ENCODE measurements at places on chromosomes 12 and 14.

GRCh38 chr14:40296821-40297220 is 864.6 kb upstream of the FBXO33 start:
- DNase-seq: no peak

- peak; percentile 22 for DNase-seq
Measured at GRCh38 chr12:121637231-121637914, 11.0 kb downstream of the ORAI1 start.

DNA sequence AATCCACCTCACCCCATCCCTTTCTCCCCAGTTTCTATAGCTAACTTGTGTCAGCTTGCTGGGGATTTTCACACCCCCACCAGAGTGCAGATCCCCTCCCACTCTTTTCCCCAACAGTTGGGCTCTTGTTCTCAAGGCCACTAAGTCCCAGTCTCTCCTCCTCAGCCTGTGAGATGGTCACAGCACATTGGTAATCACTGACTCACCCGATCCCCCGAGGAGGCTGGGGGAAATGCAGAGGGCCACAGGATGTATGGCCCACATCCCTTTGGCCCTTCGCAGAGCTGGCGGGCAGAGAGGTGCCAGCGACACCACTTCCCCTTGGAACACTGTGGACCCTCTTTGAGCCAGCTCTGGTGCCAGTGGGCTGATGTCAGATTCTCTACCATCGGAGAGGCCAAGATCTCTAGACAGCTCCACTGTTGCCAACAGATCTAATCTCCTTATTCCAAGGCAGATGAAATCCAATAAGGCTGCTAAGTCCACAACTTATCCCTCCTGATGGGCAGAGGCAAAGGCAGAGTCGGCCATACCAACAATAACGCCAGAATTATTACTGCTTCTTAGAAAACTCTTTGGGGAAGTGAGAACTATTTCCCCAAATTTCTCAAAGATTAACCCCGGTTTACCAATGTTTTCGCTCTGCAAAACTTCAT is 1.6 kb downstream of the FMNL3 start:
- DNase-seq: no peak

GRCh38 chr14:21940887-21941856 is 267.6 kb upstream of the OR4E1 start:
- DNase-seq: no peak

GRCh38 chr12:100326208-100326607 is 30.7 kb upstream of the SLC17A8 start:
- no peak for DNase-seq

DNA sequence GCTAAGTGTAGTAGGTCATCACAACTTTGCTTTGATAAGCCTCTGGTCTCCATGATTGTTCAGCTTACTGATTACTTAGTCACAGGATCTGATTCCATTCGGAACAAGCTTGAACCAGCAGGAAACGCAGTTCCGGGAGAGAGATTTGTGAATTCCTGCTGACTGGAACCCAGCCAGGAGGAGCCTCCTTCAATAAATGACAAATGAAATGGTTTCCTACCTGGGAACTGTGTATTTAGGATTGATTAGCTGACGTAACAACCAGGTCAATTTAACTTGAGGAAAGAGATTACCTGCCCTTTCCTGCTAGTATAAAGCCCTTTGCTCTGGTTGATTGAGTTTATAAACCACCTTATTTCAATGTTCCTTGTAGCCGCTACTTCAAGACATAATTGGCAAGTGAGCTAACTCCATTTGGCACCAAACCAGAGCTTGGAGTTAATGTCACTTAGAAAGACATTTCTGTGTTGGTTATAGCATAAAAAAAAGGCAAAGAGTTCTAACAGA is 35.1 kb upstream of the KCNH3 start:
- DNase-seq: no peak

- no peak for DNase-seq
Measured at GRCh38 chr12:31326736-31327659, 1.0 kb upstream of the SINHCAF start.

- DNase-seq: no peak
Measured at GRCh38 chr14:34676516-34677211, 37.7 kb downstream of the CFL2 start.

GRCh38 chr14:63454863-63455622 is 88.1 kb downstream of the PPP2R5E start:
- no peak for DNase-seq

GRCh38 chr14:89484051-89484844 is 67.2 kb upstream of the FOXN3 start:
- DNase-seq: no peak

DNA sequence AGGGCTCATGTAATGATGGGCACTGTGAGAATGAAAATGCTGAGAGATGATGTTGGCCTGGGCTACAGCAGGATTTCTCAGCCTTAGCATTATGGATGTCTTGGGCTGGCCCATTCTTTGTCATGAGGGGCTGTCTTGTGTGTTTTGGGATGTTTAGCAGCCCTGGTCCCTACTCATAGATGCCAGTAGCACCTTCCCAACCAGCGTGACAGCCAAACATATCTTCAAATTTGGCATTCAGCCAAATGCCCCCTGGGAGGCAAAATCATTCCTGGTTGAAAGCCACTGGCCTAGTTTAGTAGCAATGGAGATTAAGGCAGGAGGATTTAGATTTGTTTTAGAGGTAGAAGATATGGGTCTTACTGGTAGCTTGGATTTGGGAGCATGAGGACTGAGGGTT is 26.6 kb downstream of the UBE3B start:
- DNase-seq: no peak

- no peak for DNase-seq
Measured at GRCh38 chr14:77068517-77069200, 29.4 kb upstream of the CIPC start.

DNA sequence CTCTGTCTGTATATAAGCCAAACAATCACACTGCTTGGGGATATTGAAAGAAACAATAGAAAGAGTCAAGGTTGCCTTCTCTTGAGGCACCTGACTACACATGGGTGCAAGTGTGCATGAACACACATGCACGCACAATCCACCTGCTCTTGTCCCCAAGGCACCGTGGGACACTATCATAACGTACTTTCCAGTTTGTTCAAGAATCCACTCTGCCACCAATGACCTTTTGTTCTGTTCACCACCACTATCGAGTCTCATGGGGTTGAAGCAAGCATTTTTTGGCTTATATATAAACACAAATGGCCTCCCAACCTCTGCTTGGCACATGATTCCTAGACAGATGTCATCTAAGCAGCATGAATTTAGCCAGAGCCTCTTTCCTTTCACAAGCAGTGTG is 365.4 kb downstream of the EMP1 start:
- DNase-seq: no peak

GRCh38 chr12:86091681-86092080 is 164.5 kb downstream of the MGAT4C start:
- DNase-seq: no peak

DNA sequence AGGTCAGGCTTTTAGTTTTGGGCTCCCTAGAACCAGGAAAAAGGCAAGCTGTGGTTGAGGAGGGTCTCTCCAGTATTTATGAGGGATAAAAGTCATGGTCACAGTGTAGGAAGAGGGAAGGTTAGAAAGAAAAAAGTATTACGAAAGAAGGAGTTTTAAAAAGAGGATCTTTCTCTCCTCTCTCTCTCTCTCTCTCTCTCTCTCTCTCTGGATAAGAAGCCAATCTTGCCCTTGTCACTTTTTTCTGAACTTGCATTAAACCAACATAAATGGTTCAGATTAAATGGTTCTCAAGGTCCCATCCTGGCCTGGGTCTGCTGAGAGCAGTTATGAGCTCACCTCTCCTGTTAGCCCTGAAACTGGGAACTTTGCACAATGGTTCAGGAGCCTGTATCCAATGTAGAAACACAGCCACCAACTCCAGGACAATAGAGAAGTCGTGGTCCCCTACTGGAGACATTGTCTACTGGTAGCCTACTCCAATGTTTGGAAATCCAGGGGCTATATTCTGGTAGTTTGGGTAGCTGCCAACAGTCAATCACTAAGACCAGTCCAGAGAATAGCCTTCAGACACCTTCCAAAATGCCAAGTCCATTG is 131.9 kb downstream of the DAD1 start:
- no peak for DNase-seq

DNA sequence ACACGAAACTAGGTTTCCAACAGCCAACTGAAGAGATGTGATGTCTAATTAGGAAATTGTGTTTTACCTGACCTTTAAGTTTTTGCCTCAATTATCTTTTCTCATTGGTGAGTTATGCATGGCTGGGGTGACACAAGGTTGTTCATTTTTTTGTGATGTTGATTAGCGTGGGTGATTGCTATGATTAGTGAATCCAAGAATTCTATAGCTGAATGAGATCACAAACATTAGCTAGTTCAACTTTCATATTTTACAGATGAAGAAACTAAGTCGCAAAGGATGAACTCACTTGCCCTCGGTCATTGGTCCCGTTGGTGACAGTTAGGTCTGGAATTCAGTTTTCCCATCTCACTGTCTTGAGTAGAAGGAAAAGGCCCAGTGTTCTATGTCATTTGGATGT is 32.6 kb upstream of the LMNTD1 start:
- DNase-seq: no peak

GRCh38 chr14:68779761-68780323 is 13.0 kb downstream of the ZFP36L1 start:
- DNase-seq: no peak

- no peak for DNase-seq
Measured at GRCh38 chr12:120234643-120235368, 30.7 kb downstream of the PXN start.

DNA sequence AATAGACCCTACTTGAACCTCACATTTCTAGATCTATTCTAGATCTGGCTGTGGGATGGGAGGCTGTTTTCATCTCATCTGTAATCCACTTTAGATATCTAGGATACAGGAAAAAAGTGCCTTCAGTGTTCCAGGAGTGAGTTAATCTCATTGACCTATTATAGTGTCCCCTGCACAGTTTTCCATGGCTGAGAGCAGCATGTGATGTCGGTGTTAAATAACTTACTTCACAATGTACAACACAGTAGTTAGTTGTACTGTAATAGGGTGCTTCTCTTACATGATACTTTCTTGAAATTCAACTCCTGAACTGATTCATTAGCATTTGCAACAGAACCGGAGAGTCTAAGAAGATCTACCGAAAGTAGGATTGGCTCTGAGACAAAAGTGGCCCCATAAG is 62.6 kb downstream of the TMEM117 start:
- DNase-seq: no peak

DNA sequence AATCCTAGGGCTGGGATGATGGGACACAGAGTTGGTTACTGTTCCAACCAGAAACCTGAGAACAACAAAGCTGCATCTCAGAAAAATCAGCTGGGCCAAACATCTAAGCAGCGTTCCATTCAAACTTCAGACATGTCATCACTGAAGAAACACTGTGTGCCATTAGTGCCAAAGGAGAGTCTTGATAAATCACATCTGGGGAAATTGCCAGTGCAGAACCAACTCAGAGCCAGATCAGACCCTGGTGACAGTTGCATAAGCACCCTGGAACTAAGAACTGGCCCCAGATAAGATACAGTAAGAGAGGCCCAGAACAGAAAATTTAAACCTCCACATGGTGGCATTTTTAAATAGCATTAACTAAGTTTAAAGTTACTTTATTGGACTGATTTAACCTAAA is 482.8 kb downstream of the PRKD1 start:
- DNase-seq: no peak

DNA sequence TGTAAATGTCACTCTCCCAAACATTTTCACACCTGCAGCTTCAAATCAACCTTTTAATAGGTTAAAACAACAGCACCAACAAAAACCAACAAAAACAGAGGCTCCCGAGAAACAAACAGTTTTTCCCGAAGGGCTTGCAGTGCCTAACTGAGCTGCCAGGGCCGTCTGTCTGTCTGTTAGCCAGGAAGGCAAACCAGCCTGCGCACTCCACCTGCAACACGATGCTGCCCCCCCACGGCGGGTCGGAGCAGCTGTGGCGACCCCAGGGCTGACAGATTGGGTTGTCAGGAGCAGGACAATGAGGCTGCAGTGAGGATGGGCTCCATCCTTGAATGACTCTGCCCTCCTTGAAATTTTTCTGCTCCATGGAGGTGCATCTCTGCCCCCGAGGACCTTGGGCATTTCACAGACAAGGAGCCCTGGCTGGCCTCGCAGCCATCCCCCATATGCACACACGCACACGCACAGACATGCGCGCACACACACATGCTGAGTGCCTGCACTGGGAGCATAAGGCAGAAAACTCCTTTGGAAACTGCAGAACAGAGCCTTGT is 2.6 kb downstream of the RTL1 start:
- DNase-seq: no peak

DNA sequence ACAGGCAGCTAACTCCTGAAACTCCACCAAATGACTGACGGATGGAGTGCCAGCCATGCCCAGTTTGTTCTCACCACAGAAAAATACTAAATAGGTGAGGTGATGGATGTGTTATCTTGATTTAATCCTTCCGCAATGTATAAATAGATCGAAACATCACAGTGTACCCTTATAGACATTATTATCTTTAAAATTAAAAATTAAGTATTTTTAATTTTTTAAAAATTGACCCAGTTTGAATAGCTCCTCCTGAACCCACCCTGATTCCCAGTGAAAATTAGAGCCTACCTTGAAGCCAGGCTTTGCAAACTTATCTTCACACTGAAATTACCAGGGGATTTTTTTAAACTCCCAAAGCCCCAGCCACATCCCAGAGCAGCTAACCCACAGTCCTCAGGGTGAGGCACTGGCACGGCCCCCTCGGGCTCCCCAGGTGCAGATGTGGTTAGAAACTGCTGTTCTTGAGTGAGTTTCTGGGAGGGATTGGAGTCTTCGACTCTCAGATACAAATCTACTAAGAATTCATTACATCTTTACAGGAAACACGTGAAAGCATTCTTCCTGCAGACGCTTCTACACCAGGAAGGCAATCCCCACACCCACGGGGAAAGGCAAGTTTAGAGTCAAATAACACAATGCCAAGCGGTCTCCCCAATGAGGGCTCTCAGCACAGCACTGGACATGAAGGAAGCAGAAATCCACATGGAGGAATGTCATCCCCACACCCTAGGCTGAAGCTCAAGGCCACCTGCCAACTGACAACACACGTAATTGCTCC is 126.4 kb downstream of the RIMBP2 start:
- no peak for DNase-seq

GRCh38 chr12:68176257-68176656 is 16.7 kb upstream of the IFNG start:
- DNase-seq: no peak

- DNase-seq: no peak
Measured at GRCh38 chr12:92466391-92467305, 236.1 kb upstream of the PLEKHG7 start.

GRCh38 chr14:31357279-31357678 is 63.1 kb downstream of the HEATR5A start:
- DNase-seq: no peak

Data from stimulated activated CD4-positive, alpha-beta T cell treated with anti-CD3 and anti-CD28 coated beads, Interleukin-15, amount 100 ng/mL, for 1 hour (primary cell).